ENCODE measurements at places on chromosomes 5 and 9.

GRCh38 chr5:123965626-123966025 is 453.6 kb downstream of the CSNK1G3 start:
- DNase-seq: no peak

- DNase-seq: no peak
These were observed 101.1 kb downstream of the FGF18 start for GRCh38 chr5:171520300-171521174.

DNA sequence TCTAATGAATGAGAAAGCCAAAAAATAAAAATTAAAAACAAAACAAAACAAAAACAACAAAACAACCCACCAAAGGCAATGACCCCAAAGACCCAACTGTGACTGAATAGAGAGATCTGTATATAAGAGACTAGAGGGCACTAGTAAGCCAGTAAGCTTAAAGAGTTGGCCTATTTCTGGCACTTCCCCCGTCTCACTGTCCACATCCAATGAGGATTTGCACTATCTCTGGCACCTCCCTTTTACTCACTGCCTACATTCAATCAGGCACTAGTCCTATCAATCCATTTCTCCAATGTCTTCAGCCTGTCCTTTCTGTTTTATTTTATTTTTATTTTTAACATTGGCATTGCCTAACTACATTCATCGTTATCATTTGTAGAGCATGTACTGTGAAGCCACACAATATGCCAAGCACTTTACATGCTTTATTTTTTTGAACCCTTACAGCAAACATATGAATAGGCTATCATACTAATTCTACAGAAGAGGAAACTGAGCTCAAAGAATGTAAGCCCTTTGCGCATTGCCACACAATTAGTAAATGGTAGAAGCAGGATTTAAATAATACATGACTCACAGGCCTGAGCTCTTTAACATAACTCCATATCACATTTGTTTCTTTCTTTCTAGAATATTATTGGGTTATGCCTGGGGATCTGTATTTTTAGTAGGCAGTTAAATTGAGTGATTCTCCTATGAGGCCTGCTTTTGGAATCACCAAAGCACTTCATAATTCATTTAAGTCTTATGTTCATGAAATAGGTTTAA is 70.0 kb downstream of the C6 start:
- no peak for DNase-seq

GRCh38 chr9:130352081-130352480 is 86.5 kb downstream of the HMCN2 start:
- no peak for DNase-seq

DNA sequence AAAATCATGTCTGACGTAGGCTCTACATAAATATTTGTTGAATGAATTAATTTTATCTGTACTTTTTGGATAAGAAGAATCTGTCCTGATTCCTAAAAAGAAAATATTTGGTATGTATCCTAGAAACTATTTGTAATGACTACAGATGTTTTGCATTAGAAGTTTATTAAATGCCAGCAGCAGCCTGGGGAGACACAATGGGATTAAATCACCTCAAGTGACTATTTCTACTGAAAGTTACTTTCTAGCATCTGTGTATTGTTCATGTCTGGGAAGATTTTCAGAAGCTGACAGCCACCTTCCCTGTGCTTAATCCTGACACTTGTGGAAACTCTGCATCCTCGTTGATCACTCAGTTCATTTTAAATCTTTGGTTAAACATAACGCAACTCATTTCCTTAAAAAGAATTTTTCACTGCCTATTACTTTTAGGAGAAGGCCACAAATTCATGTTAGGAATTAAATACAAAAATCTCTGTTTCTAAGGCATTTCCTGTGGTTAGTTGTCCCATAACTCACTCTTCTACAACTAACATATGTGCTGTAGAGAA is 209.3 kb upstream of the PPP1R2B start:
- DNase-seq: no peak
